ENCODE measurements at places on chromosomes 7 and 10. TPM values are rescaled to one million over a fixed set of nuclear protein-coding genes. Genes with fewer than 3 reads are reported as not detected.
A peak's percentile ranks its signal among the peaks of the same experiment; 100 is the strongest.

DNA sequence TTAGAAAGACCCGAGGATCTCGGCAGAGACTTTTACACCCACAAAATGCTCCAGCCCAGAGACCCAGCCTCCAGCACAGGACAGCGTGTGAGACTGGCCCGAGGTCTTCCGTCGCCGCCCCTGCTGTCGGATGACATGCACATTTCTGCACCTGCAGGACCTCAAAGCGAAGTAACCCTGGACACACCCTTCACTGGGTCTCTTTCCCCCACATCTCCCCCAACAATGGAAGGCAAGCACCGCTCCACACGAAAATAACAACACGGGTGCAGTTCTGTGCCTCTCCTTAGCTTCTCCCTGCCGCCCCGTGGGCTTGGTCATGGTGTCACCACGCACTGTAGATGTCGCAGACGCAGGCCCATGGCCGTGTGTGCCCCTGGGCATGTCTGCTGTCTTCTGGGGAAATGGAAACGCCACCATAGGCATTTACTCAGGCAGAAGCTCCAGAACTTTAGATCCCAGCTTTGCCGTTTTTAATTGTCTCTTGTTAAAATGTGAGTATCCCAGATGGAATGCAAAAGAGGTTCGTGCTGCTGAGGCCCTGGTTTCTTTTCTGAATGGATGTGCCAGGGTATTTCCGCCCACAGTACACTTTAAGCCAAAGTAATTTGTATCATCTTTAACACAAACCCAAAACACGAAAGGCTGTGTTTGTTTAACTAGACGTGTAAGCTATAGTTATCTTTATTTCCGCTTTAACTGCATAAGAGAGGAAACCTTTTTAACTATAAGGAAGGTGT is 237.9 kb downstream of the MGMT start:
- DNase-seq, result no peak

DNA sequence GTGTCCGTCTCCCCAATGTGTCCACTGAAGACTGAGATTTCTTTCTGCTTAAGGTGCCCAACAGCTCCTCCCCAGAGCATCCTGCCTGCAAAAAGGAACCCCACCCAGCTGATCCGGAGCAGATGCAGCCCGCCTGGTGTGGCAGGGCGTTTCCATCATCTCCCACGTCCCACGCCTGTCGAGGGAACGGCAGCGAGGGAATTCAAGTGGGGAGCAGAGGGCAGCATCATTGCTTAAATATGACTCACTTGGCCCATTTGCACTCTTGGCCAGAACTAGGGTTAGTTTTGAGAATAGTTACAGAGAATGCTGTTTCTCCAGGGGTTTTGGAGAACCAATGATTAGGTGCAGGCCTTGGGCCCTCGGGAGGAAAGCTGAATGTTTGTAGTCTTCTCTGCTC is 20.8 kb downstream of the VWA2 start:
- DNase-seq, result no peak

DNA sequence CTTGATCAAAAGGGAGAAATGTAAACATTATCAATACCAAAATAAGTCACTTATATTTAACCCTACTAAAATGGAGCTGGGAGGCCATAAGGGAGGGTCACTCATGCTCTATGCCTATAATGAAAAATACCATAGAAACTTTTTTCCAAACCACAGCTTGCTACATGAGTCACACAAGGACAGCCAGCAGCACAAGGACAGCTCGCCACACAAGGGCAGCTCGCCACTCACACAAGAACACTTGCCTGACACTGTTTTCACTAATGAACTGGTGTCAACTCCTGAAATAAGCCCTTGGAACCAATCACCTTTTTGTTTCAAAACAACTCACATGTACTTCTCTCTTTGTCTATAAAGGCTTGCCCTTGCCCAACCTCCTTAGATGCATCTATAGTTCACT is 43.3 kb downstream of the FRMPD2 start:
- no peak for DNase-seq

DNA sequence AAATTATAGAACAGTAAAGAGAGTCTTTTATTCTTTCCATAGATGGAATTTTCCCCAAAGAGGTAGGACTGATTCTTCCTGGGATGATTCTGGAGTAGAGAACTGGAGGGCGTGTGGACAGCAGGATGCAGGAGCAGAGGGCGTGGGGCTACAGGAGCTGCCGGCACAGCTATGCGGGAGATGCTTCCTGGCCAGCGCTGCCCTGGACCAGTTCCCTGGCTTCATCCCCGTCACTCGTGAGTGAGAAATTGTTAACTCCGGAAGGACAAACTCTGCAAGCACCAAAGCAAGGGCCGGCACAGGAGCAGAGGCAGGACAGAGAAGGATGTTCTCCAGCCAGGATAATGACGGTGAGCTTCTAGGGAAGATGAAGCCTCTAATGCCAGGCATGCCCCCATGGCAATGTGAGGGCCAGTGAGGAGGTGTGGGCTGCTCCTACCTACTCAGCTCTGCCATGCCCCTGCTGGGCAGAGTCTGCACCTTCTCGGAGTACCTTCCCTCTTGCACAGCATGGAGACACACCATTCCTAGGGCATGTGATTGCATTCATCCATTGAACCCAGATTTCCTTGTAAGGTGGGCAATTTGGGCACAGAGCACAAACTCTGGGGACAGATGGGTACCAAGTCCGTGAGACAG is 760.9 kb upstream of the IGFBP3 start:
- DNase-seq, result no peak

- no peak for DNase-seq
Measured at GRCh38 chr10:47184273-47184672, 115.7 kb upstream of the GDF10 start.

GRCh38 chr10:124524991-124525653 is 63.5 kb downstream of the LHPP start:
- no peak for DNase-seq

DNA sequence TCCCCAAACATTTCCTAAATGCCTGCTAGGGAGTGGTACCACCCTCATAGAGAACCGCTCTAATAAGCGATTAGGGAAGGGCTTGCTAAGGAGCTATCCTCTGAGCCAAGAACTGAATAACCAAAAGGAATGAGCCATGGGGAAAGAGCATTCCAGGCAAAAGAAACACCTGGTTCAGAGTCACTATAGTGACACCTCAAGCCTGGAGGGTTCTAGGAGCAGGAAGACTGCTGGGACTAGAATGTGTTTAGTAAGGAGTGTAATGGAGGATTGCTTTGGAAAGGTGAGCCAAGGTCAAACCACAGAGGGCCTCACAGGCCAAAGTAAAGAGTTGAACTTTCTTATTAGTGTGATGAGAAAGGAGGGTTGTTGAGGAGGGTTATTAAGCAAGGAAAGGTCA is 38.7 kb upstream of the NRBF2 start:
- no peak for DNase-seq

- DNase-seq, result no peak
Measured at GRCh38 chr10:69107699-69108098, 16.3 kb upstream of the VPS26A start.

DNA sequence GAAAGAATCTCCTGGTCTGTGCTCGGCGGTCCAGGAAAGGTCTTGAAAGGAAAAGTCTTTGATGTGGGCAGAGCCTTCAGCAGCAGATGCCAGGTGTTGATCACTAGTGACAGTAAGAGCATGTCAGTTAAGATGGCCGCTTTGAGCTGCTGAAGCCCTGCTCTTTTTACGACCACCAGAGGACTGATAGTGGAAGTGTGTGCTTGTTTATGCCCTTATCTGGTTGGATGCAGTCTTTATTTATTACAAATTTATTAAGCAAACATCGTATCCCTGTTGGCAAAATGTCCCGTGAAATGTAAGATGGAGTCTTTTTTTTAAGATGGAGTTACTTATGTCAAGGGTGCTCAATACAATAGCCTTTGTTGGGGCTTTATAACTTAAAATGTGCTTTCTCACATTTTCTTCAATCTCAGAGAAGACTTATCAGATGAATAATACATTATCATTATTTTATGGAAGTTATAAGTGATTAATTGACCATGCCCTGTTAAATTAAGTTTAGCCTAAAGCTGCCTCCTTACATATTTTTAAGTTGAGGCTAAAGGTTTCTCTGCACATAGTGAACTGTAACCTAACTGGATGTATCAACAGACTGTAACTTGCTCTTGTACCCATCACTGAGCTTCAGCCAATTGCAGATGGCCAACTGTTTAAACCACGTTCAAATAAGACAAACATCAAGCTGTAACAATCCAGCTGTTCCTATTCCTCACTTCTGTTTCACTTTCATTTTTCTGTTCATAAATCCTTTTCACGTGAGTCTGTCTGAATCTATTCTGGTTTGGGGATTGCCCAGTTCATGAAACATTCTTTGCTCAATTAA is 97.4 kb upstream of the PIK3CG start:
- DNase-seq, result peak; percentile 4

Gene EN2
- not detected for total RNA-seq

Gene TAS2R5
- total RNA-seq, result 5.1 TPM

Gene GAD2
- total RNA-seq, result 5.6 TPM

Gene TIMM23B
- 18.9 TPM for total RNA-seq

Gene POLR2J2
- 3.8 TPM for total RNA-seq

Gene SUGCT
- total RNA-seq, result 5.6 TPM

Gene SYT15
- total RNA-seq, result not detected
